Effector CD4-positive, alpha-beta T cell (primary cell): ENCODE measurements at places on chromosomes 5 and 9.
A peak's percentile ranks its signal among the peaks of the same experiment; 100 is the strongest.

DNA sequence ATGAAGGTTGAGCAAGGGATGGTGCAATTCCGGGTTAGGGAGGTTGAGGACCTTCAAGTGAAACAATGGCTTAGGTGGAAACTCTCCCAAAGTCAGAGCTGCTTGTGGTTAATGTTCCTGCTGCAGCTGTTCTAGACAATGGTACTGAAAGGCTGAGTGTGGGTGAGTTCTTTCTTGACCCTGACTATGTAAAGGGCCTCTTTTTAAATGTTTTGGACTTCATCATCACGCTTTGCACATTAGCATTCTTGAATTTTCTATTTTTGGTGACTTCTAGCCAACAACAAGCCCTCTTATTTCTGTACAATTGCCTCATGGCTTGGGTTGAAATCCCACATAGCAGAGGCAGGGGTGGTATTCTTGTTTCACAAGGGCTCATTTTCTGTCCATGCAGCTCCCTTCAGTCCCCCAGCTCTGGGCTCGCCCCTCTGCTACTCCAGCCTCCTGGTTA is 136.3 kb upstream of the ANKRD55 start:
- DNase-seq = no peak

DNA sequence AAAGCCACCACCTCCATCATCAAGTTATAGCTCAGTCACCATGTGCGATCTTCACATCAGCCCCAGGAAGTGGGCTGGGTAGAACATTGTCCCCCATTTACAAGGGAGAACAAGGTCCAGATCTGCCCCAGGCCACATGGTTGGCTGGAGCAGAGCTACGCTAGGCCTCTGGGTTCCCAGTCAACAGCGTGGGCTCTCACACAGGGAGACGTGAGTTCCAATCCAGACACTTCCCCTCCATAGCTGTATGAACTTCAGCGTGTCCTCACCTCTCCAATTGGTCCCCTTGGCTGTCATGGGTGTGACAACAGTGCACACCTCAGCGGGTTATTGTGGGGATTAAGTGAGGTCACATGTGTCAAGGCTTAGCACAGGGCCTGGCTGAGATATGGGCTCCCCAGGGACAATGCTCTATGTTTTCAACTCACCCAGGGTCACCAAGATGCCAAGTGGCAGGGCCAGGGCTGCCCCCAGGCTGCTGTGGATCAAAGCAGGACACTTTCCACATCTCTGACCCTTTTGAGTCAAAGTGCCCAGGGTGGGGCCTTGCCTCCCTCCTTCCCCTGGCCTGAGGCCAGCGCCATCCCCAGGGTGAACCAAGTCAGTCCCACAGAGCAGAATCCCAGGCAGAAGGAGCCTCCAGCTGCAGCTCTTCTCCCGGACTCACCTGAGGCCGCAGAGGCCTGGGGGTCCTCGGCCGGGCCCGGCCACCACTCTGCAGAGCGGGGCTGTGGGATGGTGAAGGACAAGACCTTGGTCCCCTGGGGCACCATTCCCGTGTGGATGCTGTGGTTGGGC is 19.8 kb downstream of the AKNA start:
- no peak for DNase-seq

- no peak for DNase-seq
Measured at GRCh38 chr9:122190597-122191381, 31.1 kb downstream of the MORN5 start.

- DNase-seq = no peak
Measured at GRCh38 chr9:128735373-128735772, 11.4 kb upstream of the ZDHHC12 start.

DNA sequence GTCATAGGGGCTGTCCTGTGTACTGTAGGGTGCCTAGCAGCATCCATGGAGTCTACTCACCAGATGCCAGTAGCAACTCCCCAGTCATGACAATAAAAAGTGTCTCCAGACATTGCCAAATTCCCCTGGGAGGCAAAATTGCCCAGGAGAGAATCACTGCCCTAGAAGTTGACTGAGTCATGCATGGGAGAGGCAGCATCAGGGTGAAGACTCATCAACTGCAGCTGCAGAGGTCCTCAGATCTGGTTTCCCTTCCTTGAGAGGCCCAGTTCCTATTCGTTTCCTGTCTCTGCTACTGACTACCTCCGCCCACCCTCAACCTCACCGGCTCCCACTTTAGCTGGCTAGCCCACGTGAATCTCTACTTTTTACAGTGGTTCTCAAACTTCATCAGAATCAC is 88.6 kb upstream of the AGXT2 start:
- DNase-seq = no peak

DNA sequence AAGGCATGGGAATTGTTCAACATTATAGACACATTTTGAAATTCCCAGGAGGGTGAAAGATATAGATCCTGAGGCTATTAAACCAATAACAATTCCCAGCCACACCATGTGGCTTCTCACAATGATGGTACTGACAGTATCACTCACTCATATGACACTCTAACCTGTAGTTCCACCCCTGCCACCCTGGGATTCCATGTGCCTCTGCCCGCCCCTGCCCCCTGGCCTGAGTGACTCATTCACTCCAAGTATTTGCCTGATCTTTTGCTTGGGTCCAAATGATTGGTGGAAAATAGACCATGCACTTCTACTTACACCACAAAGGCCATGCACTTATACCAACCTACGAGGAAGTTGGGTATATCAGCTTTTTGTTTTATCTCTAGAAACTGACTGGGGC is 305.2 kb upstream of the DAB2 start:
- no peak for DNase-seq

GRCh38 chr9:117671468-117671867 is 32.7 kb upstream of the TLR4 start:
- no peak for DNase-seq

GRCh38 chr9:113349445-113350094 is at the start of gene BSPRY:
BSPRY (plus strand) TSS chr9:113349541; CDS start chr9:113349580, 39 bp downstream.
- peak; percentile 8 for DNase-seq

DNA sequence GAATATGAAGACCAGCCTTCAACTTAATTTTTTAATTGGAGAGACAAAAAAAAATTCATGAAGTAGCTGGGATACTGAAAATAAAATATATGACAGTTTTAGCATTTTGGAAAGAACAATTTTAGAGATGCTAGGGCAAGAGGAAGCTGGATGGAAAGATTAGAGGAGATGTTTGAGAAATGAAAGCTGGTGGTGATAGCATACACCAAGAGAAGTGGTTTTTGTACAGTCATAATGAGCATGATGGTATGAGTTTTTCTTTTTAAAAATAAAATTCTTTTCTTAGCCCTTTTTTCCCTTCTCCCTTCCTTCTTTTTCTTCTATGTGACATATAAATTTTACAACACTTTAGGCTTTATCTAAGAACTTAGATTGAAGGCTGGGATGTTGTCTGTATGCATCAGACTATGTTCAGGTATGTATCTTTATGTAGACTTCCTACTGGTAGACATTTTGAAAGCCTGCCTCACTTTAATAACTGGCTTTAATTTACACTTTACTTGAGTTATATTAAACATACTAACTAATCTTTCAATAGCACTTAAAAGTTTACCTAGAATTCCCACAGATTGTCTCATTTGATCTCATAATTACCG is 522.5 kb downstream of the TLE4 start:
- no peak for DNase-seq

DNA sequence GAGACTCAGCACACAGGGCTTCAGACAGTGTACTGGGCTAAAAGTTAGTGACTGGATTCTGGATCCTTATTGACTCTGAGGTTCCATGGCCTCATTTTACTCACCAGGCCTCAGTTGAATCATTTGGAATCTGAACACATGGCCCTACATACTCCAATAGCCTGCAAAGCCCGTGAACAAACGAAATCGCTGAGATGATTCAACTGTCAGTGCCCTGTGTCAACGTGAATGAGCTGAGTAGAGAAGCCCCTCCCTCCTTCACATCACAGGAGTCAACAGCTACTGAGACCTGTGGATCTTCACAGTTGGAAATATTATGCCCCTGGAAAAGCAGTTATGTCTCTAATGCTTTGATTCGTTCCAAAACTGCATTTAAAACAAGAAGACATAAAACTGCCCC is 429.3 kb downstream of the GADD45G start:
- no peak for DNase-seq

GRCh38 chr9:130191749-130192120 is 19.5 kb downstream of the NCS1 start:
- no peak for DNase-seq

DNA sequence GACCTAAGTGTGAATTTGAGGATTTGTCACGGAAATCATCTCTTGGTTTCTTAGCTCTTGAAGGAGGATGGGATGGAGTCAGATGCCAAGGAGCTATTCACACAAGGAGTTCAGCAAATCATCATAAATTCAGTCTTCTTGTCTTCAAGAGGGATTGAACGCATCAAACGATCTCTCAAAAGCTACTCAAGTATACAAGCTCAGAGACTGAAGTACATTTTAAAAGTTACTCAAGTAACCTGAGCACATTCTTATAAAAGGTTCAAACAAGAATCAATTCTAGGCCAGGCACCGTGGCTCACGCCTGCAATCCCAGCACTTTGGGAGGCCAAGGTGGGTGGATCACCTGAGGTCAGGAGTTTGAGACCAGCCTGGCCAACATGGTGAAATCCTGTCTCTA is 21.1 kb upstream of the GOLPH3 start:
- DNase-seq = no peak

GRCh38 chr9:34484678-34485077 is 26.1 kb downstream of the DNAI1 start:
- no peak for DNase-seq

GRCh38 chr5:171549274-171549673 is 129.8 kb downstream of the FGF18 start:
- DNase-seq = no peak

DNA sequence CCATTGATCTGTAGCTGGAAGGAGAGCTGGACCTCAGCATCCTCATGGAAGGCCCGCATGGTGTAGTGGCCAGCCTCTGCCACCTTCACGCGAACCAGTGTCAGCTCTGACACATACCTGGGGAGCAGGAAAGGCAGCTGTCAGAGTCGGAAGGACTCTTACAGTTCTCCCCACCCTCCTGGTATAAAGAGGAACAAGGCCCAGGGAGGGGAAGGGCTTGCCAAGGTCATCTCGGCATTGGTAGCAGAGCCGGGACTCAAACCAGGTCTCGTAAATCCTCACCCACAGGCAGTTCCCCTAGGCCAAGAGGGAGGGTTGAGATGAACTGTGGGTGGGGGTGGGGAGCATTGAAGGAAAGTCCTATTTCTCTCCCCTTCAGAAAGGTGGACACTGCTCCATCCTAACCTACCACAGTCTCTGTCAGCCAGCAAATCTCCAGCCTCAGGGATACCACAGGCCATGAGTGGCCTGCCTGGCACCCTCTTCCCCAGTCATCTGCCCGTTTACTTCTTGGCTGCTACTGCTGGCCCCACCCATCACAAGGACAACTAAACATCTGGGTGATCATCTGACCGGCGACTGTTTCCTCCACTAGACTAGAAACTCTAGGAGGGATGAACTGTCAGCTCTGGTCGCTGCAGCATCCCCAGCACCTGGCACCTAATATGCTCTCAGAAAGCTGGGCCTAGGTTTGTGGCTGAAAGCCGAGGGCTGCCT is 23.5 kb downstream of the PDGFRB start:
- no peak for DNase-seq

DNA sequence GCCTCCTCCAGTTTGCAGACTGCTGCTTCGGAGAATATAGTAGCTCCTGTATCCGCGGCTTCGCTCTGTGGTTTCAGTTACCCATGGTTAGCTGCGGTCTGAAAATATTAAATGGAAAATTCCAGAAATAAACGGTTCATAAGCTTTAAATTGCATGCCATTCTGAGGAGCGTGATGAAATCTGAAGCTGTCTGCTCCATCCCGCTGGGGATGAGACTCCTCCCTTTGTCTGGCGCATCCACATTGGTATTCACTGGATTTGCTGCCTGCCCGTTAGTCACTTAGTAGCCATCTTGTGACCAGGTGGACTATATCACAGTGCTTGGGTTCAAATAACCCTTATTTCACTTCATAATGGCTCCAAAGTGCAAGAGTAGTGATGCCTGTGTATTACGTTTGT is 36.3 kb downstream of the MSX2 start:
- DNase-seq = no peak

DNA sequence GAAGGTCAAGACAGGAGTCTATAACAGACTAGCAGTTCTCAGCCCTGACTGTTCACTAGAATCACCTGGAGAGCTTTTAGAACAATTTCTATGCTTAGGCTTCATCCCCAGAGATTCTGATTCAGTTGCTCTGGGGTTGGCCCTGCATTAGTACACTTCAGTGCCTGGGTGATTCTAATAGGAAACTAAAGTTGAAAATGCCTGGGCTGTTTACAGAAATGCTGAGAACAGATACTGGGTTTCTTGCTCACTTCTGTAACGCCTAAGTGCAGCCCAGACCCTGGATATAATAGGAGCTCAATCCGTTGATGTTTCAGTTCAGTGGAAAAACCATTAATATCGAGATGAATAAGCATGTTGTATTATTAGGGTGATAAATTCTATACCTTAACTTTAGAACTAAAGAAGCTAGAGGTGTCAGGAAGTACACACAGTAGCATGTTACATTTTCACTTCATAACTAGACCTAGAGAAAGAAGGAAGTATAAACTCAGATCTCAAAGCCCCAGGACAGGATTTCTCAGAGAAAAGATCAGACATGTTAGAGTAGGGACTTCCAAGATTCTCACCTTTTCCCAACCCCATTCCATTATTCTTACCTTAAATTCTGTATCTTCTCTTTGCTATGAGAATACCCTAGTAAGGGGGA is 20.4 kb downstream of the HAVCR2 start:
- no peak for DNase-seq

DNA sequence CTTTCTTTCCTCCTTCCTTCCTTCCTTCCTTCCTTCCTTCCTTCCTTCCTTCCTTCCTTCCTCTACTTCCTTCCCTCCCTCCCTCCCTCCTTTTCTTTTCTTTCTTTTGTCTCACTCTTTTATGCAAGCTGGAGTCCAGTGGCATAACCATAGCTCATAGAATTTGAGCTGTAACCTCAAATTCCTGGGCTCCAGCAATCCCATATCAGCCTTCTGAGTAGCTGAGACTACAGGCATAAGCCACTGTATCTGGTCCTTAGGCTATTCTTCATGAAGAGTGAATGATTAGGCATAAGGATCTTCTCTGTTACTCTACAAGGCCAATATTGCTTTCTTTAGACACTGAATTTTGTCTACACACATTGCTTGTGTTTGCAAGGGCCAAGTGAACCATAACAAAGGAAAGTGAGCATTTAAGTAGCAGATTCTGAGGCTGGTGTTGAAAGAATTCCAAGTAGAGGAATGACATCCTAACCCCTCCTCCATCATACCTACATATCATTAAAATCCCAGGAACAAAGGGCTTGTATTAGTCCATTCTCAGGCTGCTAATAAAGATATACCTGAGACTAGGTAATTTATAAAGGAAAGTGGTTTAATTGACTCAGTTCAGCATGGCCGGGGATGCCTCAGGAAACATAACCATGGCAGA is 293.2 kb downstream of the HCN1 start:
- DNase-seq = no peak

GRCh38 chr5:7927466-7928375 is 58.8 kb downstream of the MTRR start:
- peak; percentile 3 for DNase-seq

DNA sequence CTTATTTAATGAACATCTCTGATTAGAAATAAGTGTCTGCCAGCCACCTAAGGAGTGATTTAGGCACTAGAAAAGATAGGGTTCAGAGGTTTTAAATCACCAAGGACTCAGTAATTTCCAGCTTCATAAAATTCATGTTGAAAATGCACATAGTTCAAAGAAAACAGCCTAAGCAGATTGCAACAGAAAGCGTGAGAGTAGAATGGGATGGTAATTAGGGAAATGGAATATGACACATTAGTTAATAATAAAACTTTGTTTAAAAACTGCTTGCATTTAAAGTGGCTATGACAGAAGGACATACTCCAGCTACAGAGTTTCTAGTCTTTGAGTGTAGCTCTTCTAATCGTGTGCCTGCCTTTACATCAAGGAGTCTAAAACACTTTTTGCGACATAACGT is 490.8 kb downstream of the TLE4 start:
- no peak for DNase-seq
